ENCODE measurements at places on chromosomes 7 and 10.

- DNase-seq, result no peak
Measured at GRCh38 chr10:22455068-22455857, 110.0 kb downstream of the SPAG6 start.

- no peak for DNase-seq
Measured at GRCh38 chr7:801940-802381, 30.3 kb upstream of the SUN1 start.

- no peak for DNase-seq
Measured at GRCh38 chr7:2923886-2924574, 79.9 kb upstream of the GNA12 start.

DNA sequence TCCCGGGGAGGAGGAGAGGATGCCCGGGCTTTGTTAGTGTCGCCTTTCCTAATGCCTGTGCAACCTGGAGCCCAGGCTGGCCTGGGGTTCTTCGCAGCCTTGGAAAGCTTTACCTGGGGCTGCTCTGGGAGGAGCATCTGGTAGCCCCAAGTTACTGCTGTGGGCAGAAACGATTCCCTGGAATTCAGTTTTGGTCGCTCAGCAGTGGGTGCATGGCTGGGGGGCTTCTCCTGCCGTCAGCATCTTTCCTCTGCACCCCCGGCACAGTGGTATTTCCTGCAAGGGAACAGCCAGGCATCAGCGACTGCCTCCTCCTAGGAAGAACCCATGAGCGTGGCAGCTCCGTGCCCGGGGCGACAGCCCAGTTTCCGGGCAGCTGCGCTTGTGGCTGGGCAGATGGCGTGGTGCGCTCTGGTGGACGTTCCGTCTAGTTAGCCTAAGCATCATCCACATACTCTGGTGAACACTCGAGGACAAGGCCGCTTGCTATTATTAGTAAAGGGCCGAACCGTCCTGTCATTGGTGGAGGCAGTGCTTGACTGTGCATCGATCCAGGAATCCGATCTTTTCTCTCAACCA is 107.0 kb upstream of the BTBD16 start:
- no peak for DNase-seq

GRCh38 chr7:132705146-132705545 is 128.9 kb upstream of the PLXNA4 start:
- DNase-seq, result no peak

GRCh38 chr7:28433699-28434219 is 21.4 kb downstream of the CREB5 start:
- no peak for DNase-seq

GRCh38 chr10:104689105-104689504 is 48.0 kb downstream of the SORCS3 start:
- DNase-seq, result no peak

- no peak for DNase-seq
Measured at GRCh38 chr10:102545997-102546396, 42.2 kb downstream of the SUFU start.

GRCh38 chr10:113987156-113987555 is 56.5 kb upstream of the ADRB1 start:
- DNase-seq, result no peak

GRCh38 chr7:86844608-86845007 is 200.9 kb downstream of the GRM3 start:
- DNase-seq, result no peak

DNA sequence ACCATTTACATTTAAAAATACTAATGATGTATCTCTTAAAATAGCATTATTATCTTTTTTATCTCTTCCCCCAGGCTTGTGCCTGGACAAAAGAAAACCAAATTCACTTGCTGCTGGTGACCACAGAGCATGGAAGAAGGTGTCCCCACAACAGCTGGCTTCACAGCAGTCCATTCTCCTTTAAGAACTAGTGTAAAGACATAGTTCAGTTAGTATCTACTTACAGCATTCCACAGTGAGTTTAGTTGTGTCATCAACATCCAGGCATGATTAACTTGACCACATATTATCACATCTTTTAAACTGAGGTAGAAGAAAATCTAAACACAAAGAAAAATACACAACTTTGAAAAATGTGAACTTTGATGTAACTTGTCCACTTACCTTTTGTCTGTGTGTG is 55.0 kb downstream of the LRRC17 start:
- no peak for DNase-seq

DNA sequence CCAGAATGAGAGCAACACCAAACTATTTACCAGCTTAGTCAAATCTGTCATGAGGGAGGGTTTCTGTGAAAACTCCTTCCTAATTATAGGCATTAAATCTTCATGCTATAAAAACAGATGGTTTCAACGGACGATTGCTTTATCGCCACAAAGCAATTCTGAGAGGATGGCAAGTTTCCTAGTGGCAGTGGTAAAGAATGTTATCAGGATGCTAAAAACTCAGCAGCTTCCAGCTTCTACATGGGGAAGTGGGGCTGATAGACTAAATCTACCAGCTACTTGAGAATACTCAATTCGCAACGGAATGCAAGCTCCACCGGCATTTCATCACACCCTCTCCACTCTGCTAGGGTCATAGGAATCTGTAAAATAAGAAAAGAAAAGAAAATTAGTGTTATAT is 41.8 kb downstream of the JCAD start:
- DNase-seq, result no peak

DNA sequence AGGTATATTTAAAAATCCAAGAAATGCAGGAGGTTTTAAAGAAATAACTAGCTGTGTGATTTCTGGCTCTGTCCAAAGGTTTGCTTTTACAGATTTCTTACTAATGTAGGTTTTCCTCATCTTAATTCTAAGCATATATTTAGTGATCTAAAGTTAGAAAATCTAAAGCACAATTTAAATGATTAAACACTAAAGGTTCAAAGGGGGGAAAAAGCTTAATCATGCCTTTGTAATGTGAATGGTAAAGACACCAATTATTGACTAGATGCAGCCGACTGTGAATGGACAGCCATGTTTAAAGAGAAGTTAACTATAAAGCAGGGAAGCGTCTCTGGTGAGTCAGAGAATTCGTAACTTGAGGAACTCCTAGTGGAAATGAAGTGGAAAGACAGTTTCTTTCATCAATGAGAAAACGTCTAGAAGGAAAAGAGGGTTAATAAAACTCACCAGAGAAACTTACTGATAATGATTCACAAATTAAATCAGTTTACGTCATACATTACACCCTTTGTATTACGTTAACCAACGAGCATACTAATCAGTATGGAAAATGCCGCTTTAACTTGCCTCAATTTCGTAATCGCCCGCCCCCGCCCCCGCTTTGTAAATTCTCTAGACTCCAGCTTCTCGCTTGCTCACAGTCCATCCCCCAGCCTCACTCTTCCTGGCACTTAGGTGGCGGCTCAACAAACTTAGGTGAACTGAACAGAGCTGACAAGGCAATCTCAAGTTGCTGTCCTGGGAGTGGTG is 1.1 kb upstream of the HBP1 start:
- peak; percentile 27 for DNase-seq

GRCh38 chr7:91083855-91084644 is 180.2 kb upstream of the FZD1 start:
- no peak for DNase-seq

GRCh38 chr10:9860045-9860444 is 1157.6 kb upstream of the CELF2 start:
- no peak for DNase-seq

GRCh38 chr10:133467286-133467911 is 13.7 kb downstream of the SCART1 start:
- no peak for DNase-seq

DNA sequence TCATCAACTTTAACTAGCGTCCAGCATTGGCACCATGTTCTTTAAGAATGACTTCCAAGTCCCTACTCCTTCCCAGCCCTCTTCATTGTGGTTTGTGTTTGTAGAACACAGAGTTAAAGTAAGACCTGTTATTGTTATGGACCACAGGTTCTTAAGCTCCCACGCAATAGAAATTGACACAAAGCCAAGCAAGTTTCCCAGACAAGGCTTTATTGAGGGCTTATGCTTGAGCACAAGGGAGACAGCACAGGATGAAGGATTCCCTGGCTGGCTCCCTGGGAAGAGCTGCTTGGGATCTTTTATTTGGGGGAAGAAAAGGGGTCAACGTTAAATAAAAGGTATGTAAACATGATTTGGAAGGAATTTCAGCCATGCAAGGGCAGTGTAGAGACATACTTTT is 44.3 kb upstream of the PRKCQ start:
- DNase-seq, result no peak

- DNase-seq, result no peak
Measured at GRCh38 chr10:79260811-79261740, 86.2 kb upstream of the PPIF start.

DNA sequence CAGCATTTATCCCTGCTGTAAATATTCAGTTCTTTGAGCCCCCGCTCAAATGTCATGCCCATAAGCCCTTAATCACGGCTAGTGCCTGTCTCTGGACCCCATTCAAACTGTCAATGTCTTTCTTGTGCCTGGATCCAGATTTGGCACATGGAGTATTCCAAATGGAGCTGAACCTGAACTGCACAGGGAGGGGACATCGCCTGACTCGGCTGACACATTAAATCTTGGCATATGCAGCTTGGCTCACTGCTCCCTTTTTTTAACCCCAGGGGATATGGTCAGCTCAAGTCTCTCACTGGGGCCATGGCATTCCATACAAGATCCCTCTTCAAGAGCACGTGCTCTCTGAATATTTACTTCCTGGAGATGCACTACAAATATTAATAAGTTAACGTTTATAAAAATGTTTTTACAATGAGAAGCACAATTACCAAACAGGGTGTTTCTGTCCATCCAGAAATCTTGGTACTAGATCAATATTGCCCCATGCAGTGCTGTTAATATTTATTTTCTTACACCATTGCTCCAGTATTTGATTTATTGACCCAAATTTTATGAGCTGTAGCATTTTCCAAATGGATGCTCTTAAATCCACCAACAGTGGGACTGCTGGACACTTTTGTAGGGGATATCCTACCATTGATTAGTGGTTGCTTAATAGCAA is 57.4 kb downstream of the FGFR2 start:
- no peak for DNase-seq

DNA sequence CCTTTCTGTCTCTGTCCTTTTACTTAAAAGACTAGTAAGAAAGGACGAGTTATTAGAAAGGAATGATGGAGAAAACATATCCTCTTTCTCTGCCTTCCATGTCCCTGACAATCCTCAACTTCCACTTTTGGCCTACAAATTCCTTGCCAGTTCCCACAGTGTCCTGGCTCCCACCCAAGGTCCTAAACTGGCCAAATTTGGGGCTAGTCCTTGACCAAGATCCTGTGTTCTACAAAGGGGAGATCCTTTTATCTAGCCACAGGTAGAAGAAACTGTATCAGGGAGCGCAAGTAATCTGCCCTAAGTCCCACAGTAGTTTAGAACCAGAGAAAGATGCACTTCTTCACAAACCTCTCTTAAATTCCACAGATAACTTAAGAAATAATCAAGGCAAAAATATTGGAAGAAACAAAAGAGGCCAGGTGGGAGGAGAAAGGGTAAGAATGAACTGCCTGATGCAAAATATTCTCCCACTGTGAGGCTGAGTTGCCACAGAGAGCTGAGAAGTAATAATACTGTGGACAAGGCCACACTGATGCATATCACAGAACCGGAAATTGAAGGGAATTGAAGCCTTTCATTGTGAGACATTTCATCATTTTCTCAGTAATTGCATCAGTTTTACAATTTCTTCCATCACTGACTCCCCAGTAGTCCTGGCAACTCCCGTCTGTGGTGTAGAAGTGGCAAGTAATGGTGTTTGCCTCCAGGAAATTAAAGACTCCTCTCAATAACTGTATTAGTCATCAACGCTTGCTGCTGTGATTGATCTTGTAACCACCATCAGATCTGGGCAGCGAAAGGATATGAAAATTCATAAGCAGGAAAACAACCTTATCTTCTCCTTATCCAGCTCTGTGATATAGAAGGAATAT is 47.2 kb downstream of the DNAJC12 start:
- no peak for DNase-seq

DNA sequence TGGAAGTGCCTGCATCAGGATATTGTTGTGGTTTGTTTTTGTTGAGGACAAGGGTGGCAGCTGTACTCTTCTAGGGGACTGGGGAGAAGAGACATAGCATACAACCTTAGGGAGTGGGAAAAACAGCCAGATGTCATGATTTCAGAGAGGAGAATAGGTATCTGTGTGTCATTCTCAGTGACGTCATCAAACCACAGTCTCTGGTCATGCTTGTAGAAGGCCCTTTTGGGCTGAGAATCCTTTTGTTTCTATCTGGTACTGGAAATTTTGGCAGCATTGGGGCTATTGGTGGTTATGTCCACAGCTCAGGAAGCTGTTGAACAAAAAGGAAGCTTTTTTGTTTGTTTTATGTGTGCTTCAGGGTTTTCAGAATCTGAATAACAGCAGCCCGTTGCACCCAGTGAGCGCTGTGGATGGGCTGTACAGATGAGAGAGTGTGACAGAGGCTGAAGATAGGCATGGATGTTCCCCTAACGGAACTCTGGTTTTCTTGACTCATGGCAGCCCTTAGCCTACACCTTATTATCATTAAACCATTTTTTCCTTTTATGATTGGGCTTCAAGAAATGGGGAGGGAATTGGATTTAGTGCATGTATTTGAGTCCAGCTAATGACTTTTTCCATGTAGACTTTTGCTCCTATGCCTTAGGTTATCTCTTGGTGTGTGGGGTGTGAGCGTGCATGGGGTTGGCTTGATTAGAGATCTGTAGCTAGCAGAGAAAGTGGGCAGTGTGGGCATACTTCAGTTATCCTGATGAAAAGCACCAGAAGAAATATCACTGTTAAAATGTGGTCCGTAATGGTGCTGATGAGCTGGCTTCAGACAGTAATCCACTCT is 65.7 kb downstream of the SND1 start:
- DNase-seq, result peak; percentile 14

DNA sequence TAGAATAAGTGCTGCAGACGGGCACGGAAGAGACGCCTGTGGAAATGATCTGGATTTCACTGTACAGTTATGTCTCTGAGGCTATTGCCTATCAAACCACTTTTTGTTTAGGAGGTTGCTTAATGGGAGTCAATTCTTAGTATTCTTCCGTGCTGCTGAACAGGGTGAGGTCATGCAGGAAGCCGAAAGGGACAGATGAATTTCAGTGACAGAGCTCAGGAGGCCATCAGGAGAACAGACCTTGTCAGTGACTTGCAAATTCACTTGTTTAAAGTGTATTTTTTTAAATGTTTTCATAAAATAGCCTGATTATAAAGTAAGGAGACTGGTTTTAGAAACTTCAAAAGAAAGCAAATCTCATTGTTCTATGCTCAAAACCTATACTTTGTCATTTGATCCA is 58.9 kb downstream of the XRCC2 start:
- DNase-seq, result no peak

DNA sequence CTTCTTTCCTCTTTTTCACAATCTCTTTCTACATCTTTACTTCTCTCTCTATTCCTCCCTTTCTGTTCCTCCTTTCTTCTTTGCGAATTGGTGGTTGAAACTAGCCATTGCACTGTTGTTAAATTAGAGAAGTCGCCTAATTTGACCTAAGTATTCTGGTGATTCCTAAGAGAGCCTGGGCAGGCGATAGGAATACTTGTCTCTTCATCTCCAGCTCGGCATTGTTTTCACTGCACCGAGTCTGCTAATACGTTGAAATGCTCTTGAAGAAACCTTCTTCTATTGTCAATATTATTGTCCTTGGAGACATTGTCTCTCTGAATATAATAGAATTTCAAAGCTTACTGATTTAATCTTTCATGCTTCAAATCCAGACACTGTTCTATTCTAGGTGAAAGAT is 31.7 kb downstream of the KCND2 start:
- DNase-seq, result no peak

GRCh38 chr7:158246272-158246959 is 341.2 kb downstream of the PTPRN2 start:
- peak; percentile 10 for DNase-seq
